Activated CD4-positive, alpha-beta T cell treated with anti-CD3 and anti-CD28 coated beads for 36 hours (primary cell): ENCODE measurements at places on chromosomes 1 and 21. TPM values are rescaled to one million over a fixed set of nuclear protein-coding genes. Genes with fewer than 3 reads are reported as not detected.

The IRF2BP2 gene
- total RNA-seq, result 132 TPM

The CNIH3 gene
- total RNA-seq, result 1.5 TPM

The CATSPER4 gene
- total RNA-seq, result not detected

The OLIG1 gene
- total RNA-seq, result not detected

The PAQR7 gene
- total RNA-seq, result 3.9 TPM

The EXTL1 gene
- not detected for total RNA-seq

GRCh38 chr1:151989211-151989862 lies 4.3 kb downstream of the S100A10 start:
- peak; percentile 76 for DNase-seq

- DNase-seq, result peak; percentile 96
These were observed at the start of gene DR1 for GRCh38 chr1:93345633-93346420. Gene DR1, plus strand, starts transcription at chr1:93345907. Its CDS starts 739 bp downstream, at chr1:93346646.

GRCh38 chr1:159829273-159829634 lies 2.6 kb downstream of the SLAMF8 start:
- peak; percentile 28 for DNase-seq

- DNase-seq, result peak; percentile 56
These were observed 4.1 kb upstream of the AGTRAP start for GRCh38 chr1:11731691-11732283.

- no peak for DNase-seq
These were observed 81.5 kb upstream of the DPYD start for GRCh38 chr1:98002288-98002687.

DNA sequence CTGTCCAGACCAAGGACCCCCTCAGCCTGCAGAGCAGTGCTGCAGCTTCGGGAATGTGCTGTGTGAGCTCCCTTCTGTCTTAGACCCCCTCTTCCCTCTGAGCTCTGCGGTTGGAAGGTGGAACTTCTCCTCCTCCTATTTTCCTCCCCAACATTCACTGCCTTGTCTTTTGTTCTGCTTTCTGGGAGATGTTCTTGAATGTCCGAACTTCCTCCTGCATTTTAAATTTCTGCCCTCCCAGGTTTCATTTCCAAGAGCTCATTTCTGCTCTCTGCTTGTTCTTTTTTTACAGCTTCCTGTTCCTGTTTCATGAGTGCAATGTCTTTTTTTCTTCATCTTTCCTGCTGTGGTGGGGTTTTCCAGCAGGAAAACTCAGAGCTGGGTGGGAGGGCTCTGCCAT lies 29.3 kb downstream of the RRP1 start:
- no peak for DNase-seq

GRCh38 chr21:38987633-38988508 lies 182.1 kb downstream of the ETS2 start:
- no peak for DNase-seq

DNA sequence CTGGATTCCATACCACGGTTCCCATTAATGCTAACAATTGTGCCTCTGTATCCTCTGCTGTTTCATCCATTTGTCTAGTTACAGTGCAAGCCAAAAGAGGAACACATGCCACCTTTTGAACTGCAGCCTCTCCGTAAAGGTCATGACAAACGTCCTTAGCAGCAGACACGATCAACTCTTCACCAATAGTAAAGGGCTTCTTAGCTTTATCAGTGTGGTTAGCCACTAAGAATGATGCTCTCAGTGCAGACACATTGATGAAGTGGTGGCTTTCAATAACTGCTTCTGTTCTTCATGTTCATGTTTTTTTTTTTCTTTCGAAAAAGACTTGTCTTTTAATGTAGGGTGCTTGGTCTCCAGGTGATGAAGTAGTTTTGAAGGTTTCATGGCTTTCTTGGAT lies 14.3 kb downstream of the XPR1 start:
- DNase-seq, result no peak

- no peak for DNase-seq
These were observed 106.0 kb downstream of the RAVER2 start for GRCh38 chr1:64850846-64851245.

GRCh38 chr1:162028726-162029125 lies 5.1 kb upstream of the OLFML2B start:
- DNase-seq, result no peak

DNA sequence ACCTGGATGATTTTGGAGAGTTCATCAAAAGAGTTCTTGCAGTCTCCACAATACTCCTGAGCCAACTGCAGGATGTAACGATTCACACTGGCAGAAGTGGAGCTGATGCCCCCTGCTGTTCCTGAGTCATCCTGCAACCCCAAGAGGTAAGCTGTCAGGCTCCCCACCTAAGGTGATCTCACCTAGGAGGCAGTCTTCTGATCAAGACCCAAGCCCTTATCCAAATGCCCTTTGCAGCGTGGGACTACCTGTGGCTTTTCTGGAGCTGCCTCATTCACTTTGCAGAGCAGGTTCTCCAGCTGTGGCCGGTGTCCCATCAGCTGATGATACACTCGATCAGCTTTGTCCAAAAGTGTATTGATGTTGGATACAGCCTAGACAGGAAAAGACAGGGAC lies 96.4 kb downstream of the UBR4 start:
- peak; percentile 62 for DNase-seq

- DNase-seq, result no peak
These were observed 68.1 kb upstream of the F3 start for GRCh38 chr1:94609619-94610018.

- DNase-seq, result no peak
These were observed 275.2 kb upstream of the NEGR1 start for GRCh38 chr1:72557446-72558049.

GRCh38 chr1:218850367-218850766 lies 323.3 kb upstream of the LYPLAL1 start:
- DNase-seq, result no peak
